ENCODE measurements at places on chromosomes 7 and 10.

- no peak for DNase-seq
These were observed 72.2 kb downstream of the MCU start for GRCh38 chr10:72764151-72764550.

DNA sequence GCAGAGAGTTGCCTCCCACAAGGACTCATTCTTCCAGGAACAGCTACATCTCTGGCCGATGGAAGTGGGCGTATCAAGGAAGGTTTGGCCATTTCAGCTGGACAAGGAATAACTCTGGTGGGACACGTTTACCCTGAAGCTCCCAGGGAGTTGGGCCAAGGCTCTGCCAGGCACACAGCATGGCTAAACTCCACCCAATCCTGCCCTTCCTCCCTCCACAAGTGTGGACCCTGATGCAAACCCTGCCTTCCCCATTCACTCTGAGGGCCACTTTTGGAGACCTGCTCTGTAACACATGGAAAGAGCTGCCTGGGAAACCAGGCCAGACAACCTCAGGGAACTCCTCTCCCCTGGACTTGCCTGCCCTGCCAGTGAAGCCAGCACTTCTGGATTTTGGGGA lies 407.8 kb upstream of the FOXK1 start:
- DNase-seq = no peak

DNA sequence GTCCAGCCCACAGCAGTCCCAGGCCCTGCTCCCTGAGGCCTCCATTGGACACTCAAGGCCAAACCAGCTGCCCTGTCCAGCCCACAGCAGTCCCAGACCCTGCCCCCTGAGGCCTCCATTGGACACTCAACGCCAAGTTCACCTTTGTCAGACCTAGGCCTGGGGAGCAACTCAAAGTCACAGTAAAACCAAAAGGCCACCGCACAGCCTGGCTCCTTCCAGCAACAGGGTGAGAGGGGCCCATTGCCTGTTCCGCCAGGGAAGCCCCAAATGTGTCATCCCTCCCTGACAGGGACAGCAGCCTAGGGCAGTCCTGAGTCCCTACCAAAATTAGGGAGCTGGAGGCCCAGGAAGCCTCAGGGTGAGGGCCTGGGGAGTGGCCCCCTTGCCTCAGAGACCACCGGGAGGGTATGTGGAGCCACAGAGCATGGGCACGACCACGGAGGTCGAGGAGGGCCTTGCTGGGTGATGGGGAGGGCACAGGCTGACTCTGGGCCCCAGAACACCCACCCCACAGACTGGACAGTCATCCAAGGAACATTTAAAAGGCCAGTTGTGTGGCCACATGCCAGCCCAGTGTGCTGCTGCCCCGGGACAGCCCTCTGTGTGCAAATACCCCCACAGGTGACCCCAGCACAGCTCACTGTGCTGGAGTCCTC lies 66.5 kb upstream of the PPP2R2D start:
- no peak for DNase-seq

DNA sequence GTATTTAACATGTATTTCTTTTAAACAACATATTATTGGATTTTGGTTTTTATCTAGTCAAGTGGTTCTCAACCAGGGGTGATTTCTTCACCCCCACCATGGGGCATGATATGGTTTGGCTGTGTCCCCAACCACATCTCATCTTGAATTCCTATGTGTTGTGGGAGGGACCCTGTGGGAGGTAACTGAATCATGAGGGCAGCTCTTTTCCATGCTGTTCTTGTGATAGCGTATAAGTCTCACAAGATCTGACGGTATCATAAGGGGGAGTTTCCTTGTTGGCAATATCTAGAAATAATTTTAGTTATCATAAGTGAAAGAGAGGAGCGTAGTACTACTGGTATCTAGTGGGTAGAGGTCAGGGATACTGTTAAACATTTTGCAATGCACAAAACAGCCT lies 37.6 kb downstream of the TMEM168 start:
- DNase-seq = no peak

DNA sequence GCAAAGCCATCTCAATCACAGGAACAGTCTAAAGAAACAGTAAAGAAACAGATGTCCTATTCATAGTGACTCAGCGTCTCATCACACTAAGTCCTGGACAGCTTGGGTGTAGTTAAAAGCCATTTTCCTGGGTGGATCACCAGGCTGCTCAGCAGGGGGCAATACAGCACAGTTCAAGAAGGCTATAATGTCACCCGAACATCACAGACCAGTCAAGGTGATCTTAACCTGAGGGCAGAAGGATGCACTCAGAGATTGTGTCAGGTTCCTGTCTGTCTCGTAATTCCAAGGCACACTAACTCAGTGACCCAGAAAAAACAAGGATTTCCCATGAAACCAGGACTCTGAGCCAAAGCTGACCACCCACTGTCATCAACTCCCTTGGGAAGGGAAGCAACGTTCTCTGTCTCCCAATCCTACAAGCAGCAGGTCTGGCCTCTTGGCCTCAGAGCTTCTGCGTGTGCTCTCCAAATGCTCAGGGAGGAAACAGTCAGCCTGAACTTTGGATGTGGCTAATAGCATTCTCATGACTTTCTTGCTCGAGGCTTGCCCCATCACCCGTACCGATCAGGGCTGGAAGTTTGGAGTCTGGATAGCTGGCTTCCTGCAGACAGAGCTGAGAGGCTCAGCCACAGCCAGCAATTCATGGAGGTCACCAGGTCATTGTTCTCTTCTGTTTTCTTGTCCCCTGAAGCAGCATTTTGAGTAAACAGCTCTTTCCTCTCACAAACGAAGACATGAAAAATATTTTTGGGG lies 90.4 kb upstream of the FAM171A1 start:
- DNase-seq = no peak

DNA sequence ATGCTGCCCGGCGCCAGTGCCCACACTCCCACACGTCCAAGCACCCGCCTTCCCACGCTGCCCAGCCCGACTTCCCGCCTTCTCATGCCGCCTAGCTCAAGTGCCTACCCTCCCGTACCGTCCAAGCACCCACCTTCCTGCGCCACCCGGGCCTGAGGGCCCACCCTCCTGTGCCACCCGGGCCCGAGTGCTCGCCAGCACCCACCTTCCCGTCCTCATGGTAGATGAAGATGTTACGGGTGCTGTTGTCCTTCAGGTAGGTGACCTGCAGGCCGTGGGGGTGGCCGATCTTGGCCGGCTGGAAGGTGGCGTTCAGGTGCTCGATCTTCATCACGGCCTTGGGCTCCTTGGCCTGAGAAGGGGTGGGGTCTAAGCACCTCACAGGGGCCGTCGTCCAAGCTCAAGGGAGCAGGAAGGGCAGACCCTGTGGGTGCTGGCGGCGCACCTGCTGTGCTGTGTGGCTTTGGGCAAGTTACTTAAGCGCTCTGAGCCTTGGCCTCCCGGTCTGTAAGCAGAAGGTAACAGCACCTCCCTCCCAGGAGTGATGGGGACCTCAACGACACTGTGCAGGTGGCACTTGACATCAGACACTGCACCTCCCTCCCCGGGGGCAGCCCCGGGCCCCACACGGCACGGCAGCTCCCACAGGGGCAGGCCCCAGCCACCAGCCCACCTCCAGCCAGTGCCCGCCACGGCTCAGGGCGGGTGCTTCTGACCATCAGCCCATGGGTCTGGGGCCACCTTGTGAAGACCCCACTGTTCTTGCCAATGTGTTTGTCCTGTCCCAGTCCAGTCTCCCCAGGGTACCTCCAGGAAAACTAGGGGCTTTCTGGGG lies 27.8 kb downstream of the GET4 start:
- DNase-seq = no peak

- DNase-seq = peak; percentile 36
These were observed 21.1 kb downstream of the FAM53B start for GRCh38 chr10:124722798-124723783.

DNA sequence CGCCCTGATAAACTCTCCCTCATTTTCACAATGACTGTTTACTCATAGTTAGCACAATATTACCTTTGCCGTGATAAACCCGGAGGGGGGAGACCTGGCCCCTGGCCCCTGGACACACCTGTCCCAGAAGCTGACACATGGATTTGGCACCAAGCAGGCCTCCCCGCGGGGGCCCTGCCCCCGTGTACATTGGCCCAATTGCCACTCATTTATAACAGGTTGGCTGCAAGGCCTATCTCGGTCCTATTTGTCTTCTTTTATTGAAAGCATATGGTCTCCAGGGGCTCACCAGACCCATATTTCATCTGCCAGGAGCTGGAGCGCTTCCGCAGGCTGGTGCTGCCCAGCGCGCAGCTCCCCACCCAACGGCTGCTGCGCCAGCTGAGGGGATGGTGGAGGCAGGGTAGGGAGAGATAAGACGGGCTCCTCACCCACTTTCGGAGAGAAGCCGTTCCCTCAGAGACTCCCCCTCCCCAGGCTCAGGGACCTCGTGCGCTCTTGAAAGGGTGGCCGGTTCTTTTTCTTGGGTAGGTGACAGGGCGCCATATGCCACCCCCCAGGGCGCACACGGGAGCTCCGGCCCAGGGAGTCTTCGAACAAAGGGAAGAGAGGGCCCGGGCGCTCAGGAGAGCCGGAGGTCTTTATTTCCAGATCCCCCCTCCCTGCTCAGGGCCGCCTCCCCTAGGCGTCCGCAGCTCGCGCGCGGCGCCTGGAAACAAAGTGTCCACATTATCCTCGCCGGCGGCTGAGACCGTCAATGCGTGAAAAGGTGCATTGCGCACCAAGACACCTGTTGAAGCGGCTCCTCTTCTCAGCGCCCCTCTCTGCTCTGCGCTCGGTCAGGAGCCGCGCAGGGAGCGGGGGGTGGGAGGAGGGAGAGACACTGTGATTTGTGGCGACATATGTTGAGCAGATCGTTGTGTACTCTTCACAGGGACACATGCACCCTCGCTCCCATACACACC lies 4.3 kb upstream of the NEUROG3 start:
- DNase-seq = no peak

GRCh38 chr7:77765906-77766800 lies 32.1 kb downstream of the TMEM60 start:
- DNase-seq = no peak

GRCh38 chr7:37445064-37445723 lies 3.5 kb downstream of the ELMO1 start:
- DNase-seq = no peak

DNA sequence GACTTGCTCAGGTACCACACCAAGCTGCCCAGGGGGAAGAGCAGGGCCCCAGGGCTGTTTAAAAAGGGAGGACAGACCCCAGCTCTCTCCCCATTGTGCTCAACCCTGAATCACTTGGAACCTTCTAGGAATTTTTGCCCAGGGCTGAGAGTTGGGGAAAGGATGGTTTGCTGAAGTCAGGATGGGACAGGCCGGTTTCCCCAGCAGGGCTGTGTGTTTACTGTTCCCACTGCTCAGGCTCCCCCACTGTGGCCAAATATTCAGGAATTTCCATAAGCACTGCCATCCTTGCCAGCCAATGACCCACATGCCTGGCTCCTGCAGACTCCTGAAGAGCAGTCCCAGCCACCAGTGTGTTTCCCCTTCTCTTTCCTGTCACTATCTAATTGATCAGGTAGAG lies 120.7 kb downstream of the WDFY4 start:
- no peak for DNase-seq

DNA sequence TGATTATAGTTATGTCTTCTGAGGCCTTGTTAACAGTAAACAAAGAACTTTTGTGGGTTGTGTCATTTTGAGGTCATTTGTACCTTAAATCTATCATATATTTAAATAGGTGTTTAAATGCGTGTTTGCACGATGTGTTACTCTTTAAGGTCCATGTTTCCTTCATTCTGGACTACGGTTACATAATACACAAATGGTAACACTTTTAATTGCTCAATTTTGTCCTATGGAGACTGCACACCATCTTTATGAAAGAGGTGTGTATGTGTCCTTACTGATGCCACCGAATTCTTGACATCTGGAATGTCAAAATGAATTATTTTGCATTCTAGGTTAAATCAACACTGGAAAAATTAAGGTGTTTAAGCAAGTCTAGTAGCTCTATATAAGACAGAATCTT lies 1.7 kb downstream of the PALS2 start:
- no peak for DNase-seq

- no peak for DNase-seq
These were observed 18.2 kb downstream of the CALML5 start for GRCh38 chr10:5481121-5481520.

DNA sequence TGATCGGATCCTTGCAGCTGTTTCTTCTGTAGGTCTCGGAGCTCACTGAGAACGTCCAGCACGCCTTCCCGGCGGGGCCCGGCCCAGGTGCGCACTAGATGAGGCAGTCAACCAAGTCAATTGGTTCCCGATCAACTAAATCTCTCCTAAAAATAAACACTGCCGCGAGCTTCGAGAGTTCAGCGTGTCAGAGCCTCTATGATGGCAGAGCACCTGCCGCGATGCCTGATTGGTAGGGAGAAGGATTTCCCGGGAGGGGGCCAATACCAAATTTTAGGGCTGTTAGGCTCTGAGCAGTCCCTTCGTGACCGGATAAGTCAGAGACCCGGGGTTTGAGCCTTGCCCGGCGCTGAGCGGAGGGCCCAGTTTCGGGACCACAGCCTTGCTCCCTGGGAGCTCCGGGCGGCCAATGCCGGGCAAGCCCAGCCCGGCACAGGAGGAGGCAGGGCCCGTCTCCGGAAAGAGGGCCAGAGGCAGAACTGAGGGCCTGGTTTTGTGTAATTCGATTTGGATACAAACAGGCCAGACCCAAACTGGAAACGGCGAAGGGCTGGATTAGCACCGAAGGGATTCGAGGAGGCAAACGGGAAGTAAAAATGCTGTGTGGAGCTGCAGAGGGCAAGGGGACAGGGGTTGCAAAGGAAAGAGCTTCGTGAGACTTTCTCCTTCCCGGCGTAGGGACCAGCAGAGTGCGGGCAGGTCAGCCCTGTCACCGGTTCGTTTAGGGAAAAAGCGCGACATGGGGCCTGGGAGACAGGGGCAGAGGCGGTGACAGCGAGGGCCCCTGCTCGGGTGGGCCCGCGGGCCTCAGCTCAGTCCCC lies 569 bp downstream of the SLC26A5 start:
- DNase-seq = peak; percentile 15

DNA sequence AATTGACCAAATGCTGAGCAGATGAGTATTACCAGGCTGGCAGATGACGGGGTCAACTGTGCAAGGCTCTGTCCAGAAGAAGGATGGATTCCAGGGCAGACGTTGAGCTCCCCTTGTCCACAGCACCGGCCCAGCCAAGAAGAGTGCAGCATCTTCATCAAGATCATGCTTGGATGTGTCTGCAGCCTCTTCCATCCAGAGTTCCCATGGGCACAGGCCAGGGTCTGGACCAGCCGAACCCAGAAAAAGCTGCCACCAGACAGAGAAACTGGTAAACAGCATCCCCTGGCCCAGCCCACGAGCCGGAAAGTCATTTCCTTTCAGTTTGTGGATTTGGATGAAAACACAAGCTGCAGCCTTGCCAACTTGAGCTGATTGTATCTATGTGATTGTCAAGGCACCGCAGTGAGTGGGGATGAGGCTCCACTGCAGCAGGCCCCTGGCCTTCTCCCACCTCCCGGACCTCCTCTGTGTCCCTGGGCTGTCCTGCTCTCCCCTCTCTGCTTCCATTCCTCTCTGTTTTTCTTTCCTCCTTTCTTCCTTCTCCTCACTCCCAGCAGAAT lies 321.8 kb downstream of the TCERG1L start:
- DNase-seq = no peak

DNA sequence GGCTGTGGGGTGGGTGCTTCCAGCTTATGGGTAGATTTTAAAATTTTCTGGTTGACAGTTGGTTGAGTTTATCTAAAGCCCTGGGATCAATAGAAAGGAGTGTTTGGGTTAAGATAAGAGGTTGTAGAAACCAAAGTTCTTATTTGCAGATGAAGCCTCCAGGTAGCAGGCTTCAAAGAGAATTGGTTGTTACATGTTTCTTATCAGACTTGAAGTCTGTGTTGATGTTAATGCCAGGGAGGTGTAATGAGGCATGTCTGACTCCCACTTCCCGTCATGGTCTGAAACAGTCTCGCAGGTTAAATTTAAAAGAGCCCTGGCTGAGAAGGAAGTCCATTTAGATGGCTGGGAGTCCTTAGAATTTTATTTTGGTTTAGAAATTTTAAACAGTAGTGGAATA lies 165.2 kb upstream of the TMEM72 start:
- no peak for DNase-seq
